CD4-positive, CD25-positive, alpha-beta regulatory T cell (primary cell): ENCODE measurements at places on chromosomes 7 and 10. TPM values are rescaled to one million over a fixed set of nuclear protein-coding genes. Genes with fewer than 3 reads are reported as not detected.

The PIK3CG gene
- 35.4 TPM for total RNA-seq

GRCh38 chr7:123051916-123052315 lies 56.4 kb upstream of the TAS2R16 start:
- DNase-seq = no peak

The TMEM270 gene
- not detected for total RNA-seq

The TMEM213 gene
- total RNA-seq = not detected

- no peak for DNase-seq
These were observed 7.1 kb downstream of the COBL start for GRCh38 chr7:51309361-51310130.

- DNase-seq = no peak
These were observed 29.7 kb downstream of the IMMP2L start for GRCh38 chr7:111532625-111533024.

GRCh38 chr7:114432061-114432460 lies 17.4 kb downstream of the FOXP2 start:
- DNase-seq = no peak

DNA sequence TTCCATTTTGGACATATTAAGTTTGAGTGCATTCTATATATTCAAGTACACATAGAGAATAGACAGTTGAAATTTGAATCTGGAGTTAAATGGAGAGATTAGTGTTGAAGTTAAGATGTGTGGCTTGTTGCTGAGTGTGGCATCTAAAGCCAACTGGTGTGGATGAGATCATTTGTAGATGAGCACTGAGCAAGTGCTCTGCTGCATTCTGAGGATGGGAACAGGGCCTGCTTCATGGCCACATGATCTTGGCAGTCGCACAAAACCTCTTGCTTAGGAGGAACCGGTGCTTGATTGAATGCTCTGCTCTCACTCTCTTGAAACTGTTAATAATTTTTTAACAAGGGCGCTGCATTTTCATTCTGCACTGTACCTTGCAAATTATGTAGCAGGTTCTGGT lies 62.0 kb downstream of the EPDR1 start:
- DNase-seq = no peak

DNA sequence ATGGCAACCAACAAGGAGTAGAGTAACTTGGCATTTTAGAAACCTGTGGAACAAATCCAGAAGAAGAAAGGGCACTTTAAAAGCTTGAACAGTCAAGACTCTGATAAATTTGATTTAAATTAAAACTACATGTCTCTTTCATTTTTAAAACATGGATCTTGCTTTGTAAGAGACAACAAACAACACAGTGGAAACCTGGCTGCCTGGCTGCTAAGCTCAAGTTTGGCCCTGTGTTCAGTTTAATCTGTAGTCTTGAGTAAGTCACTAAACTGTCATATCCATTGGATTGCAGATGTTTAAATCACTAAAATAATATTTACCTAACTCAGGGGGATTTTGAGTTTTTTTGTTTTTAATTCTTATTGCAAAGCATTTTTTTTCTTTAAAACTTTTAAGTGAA lies 374.9 kb upstream of the SEMA3D start:
- DNase-seq = no peak

The ZNF777 gene
- total RNA-seq = 13.4 TPM

- no peak for DNase-seq
These were observed 106.3 kb downstream of the NT5C2 start for GRCh38 chr10:103086799-103087198.

GRCh38 chr10:819326-819725 lies 112.2 kb downstream of the LARP4B start:
- DNase-seq = no peak

The ZNF722 gene
- total RNA-seq = not detected

- DNase-seq = no peak
These were observed 11.3 kb downstream of the ADAM12 start for GRCh38 chr10:126376956-126377355.

The SKAP2 gene
- 23.4 TPM for total RNA-seq

The GLI3 gene
- total RNA-seq = not detected

GRCh38 chr7:155694851-155695250 lies 50.4 kb downstream of the RBM33 start:
- DNase-seq = no peak

GRCh38 chr10:78830062-78830975 lies 238.4 kb upstream of the ZMIZ1 start:
- DNase-seq = no peak

The SHTN1 gene
- 2.4 TPM for total RNA-seq

DNA sequence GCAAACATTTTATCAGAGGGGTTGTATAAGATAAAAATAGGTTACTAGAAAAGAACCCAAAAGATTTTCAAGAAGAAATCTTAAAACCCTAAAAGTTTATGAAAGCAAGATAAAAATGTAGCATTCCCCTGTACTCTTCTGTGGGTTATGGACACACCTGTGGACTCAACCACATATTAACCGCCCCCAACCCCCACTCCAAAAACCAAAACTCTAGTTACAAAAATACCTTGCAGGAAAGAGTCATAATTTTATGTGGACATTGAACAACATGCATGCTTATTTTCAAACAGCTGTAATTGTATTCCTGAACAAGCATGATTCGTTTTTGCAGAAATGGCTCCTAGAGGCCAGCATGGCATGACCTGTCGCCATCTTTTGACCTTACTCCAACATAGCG lies 466.9 kb downstream of the PHTF2 start:
- no peak for DNase-seq

DNA sequence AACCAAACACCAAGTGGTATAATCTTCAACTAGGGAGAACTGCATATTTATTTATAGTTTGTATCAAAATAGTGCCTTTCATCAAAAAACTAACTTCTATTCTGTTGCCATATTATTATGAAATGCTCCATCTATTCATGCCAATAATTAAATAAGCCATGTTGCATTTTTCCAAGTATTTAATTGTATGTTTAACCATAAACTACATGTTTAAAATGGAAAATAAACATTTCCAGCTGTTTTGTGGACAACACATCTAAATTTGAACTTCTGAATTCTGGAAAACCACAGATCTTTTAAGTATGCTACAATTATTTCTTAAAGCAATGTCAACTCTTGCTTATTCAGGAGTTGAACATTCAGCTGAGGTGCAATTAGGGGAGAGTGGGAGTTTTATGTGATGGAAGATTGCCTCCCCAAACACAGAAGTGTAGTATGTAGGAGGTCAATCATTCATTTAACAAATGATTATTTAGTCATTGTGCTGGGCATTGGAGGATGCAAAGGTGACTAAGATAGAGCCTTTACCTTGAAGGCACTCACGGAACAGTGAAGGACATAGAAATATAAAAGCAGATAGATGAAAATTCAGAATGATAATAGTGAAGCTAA lies 80.7 kb upstream of the PPP1R3C start:
- no peak for DNase-seq

DNA sequence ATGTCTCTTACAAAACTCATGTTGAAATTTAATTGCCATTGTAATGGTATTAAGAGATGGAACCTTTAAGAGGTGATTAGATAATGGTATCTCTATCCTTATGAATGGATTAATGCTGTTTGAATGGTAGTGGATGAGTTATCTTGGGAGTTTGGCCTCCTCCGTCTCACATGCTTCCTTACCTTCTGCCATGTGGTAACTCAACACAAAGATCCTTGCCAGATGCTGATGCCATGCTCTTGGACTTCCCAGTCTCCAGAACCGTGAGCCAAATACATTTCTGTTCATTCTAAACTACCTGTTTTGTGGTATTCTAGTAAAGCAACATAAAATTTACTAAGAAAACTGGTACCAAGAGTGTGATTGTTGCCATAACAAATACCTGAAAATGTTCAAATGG lies 23.2 kb downstream of the PTEN start:
- no peak for DNase-seq

DNA sequence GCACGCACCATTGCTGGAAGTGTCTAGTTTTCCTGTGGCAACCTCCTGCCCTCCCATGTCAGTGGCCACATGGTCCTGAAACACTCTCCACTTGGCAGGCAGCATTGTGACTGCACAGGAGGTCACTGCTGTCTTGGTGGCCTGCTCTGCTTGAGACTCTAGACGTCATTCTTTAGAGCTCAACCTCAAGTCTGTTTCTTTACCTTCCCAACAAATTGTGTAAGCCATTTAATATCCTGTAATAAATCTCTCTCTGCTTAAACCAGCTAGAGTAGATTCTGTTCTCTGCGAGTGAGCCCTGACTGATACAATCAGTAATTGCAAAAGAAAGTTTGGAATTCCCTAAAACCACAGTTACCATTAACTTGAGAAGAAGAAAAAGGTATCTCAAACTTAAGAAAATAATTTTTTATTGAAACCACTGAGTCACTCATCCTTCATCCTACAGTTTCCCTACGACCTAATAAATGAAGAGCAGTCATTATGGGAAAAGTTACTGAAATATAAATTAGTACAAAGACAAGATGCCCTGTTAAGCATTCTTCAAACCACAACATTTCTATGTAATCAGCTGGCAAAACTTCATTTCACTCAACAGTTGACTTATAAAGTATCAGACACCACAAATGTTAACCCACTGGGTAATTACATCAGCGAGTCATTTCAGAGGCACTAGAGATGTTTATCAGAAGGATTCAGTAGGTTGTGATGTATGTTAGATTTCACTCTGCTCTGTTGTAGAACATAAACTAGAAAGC lies 18.0 kb downstream of the SLC25A13 start:
- peak; percentile 23 for DNase-seq

The PNLIPRP3 gene
- total RNA-seq = not detected
